Right ventricle myocardium superior (tissue), 1 donor: ENCODE measurements at places on chromosomes 16 and 17. TPM values are rescaled to one million over a fixed set of nuclear protein-coding genes. Genes with fewer than 3 reads are reported as not detected.

The ITPRIPL2 gene
- 15.7 TPM for total RNA-seq

The ATP5PD gene
- 832 TPM for total RNA-seq

The TNFRSF13B gene
- not detected for total RNA-seq

GRCh38 chr17:77718669-77718961 lies 239.9 kb upstream of the TNRC6C start:
- no peak for DNase-seq

DNA sequence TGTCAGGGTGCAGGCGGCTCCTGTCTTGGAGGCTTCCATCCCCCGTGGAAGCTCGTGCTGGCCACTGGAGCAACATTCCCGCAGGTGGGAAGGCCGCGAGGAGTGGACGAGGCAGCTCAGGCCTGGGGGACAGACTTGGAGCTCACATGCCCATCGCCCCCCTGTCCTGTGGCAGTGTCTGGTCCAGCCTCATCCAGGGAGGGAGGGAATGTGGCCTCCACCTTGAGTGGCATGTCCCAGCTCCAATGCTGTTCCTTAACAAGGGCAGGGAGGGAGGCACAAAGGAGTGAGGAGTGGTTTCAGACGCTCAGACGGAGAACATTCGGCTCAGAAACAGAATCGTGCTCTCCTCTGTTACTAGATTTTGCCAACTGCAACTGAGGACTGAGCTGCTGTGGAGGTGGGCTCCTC lies 159.4 kb upstream of the CHMP6 start:
- DNase-seq: no peak

DNA sequence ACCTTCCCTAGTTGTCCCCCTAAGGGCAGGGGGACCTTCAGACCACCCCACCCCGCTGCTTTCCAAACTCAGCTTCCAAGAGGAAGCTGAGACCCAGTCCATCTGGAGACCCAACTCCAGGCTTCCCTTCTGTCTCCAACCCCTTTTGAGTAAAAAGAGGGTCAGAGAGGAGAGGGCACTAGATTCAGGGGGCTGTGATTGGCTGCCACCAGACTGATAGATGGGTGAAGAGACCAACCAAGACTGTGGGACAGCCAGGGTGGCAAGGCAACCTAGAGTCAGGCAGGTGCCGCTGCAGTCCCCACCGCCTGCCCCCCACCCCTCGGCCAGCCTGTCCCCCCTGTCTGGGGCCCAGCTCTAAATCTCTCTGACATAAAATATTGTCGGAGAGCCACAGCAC lies 92.5 kb downstream of the SDK2 start:
- no peak for DNase-seq

GRCh38 chr17:27478901-27479538 lies 22.8 kb downstream of the KSR1 start:
- no peak for DNase-seq

DNA sequence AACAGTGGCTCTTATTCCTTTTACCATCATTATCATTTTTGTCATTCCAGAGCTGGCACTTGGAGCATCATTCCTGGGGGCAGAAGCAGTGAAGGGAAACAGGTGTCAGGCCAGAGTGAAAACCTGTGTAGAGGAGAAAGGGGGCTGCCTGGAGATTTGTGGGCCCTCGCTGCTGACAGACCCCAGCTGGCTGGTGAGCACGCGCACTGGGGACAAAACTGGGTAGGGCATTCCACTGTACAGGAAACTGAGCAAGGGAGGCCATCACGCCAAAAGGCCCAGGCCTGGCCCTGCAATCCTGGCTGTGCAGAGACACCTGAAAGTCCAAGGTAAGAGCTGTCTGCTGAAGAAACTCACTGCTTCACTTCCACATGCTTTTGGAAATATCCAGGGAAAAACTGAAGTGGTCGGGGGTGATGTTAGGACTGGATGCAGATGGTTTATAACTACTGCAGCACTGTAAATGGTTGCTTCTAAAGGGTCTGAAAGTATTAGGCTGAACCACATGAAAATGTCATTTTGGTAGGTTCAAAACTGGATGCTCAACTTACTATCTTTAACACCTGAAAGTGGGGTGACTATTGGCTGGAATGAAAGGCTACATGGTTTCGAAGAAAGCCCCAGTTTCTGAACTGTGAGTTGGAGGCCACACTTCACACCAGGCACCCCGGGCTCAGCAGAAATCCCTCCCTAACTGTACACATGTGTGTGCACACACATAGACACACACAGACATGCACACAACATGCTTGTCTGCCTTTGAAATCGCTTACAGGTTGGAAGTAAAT lies 225.0 kb downstream of the C16orf78 start:
- no peak for DNase-seq

DNA sequence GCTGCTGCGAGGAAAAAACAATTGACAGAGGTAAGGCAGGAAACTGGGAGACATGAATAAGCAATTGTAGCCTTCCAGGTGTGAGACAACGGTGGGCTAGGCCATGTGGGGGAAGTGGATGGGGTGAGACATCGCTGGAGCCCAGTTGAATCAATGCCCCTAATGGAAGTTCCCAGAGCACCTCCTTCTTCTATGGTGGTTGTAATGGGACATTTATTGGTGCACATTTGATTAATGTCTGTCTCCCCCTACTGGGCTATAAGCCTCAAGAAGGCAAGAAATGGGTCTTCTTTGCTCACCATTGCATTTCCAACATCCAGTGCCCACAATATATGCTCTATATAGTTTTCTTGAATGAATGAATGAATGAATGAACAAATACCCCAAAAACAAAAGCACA lies 22.7 kb upstream of the CD300E start:
- DNase-seq: no peak

GRCh38 chr16:57694725-57695679 lies at the start of gene DRC7:
Gene DRC7, plus strand, starts transcription at chr16:57694806. Its CDS starts 3,144 bp downstream, at chr16:57697950.
- DNase-seq: no peak

- no peak for DNase-seq
These were observed at the start of gene CHP2 for GRCh38 chr16:23754594-23755483. Gene CHP2, plus strand, starts transcription at chr16:23755026. Its CDS starts 24 bp downstream, at chr16:23755050.
